Thymus (tissue), 14 donors: ENCODE measurements at places on chromosomes 16 and 17. TPM values are rescaled to one million over a fixed set of nuclear protein-coding genes. Genes with fewer than 3 reads are reported as not detected.

- no peak for DNase-seq
Measured at GRCh38 chr17:80729761-80730160, 185.1 kb downstream of the RPTOR start.

DNA sequence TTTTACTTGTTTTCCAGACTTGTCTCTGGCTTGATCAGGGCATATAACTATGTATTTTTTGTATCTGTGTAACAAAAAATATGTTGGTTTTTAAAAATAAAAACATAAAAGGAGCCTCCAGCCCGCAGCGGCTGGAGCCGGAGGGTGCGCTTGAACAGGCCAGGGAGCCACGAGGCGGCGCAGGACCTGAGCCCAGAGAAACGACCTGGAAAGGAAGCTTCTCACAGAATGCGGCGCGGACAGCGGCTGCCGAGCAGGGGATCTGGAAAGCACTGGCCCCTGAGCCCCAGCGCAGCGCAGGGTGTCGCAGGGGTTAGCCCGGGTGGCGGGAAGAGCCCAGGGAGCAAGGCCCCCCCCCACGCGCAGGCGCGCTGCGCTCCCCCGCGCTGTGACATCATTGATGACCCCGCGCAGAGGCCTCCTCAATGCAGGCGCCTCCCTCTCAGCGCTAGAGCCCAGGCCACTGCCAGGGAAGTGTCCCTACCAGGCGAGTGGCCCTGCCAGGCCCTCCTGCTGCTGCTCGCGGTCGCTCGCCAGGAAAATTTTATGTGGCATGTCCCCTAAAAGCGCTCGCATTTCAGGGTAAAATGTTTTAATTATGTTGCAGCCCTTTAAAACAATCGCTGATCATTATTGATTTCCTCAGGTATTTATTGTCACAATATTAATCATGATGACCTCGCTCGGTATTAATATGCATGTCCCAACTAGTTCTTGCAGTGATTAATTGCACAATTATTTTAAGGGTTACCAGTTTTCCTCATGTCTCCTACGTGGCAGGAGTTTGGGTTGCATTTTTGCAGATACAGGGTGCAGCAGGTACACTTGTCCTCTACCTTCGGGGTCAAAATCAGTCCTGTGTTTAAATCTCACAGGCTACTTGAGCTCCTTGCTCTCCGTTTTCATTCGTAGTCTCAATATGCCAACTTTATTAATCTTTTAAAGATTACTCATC is 134.2 kb downstream of the USP22 start:
- DNase-seq: peak; percentile 79

DNA sequence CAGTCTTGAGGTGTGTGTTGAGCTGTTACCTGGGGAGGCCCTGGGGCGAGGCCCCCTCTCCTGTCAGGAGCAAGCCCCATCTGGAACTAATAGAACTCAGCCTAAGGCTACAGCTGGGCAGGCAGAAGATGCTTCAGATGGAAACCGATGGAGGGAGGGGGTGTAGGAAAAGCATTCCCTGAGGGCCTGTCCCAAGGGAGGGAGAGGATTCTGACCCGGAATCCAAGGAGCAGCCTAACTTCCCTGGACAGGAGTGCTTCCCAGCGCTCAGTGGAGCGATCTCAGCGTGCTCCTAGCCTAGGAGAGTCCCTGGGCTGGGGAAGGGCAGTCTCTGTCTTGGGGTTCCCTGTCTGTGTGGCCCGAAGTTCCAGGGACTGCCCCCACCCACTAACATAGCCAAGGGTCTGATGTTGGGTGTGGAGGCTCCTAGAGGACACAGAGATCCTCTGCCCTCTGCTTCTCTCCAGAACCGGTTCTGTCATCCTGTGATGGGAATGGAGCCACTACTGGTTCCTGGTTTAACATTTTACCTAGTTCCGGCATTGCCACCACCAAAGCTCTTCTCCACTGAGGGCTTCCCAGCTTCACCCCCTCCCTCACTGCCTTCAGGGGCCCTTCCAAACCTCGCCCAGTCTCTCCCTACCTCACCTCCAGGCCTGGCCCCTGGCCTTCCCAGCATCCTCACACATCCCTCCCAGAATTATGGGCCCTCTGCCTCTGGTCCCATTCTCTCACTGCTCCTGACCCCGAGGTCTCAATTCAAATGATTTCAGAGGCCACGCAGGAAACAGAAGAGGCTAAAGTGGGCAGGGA is 58.7 kb downstream of the RTN4RL1 start:
- DNase-seq: no peak

DNA sequence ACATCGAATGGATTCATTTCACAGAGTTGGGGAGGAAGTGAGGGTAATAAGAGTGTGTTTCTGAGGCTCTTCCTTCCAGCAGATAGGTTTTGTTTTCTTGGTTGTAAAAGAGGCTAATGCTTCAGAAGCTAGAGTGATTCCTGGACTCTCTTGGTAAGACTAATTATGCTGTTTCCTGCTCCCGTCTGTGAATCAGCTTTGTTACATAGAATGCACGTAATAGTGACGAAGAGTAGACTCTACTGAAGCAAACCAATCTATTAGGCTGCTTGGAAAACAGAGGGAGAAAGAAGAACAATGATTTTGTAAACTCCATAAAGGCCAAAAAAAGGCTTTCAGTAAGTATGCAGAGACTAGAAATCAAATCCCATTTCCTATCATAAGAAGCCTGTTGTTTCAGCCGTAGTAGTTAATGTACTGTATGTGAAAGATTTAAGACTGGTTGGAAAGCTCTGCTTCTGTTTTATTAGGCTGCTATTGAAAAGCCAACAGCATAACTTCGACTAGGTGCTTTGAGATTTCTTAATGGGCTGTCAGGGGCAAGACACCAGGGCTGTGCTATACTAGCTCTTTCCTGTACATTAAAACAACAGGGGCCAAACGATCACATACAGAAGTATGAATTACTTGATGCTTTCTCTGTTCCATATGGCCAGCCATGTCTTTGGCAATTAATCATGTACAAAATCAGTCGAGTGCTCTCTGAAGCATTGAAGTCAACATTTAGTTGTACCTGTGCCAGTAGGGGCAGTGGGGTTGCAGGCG is 219.0 kb downstream of the FTO start:
- no peak for DNase-seq

DNA sequence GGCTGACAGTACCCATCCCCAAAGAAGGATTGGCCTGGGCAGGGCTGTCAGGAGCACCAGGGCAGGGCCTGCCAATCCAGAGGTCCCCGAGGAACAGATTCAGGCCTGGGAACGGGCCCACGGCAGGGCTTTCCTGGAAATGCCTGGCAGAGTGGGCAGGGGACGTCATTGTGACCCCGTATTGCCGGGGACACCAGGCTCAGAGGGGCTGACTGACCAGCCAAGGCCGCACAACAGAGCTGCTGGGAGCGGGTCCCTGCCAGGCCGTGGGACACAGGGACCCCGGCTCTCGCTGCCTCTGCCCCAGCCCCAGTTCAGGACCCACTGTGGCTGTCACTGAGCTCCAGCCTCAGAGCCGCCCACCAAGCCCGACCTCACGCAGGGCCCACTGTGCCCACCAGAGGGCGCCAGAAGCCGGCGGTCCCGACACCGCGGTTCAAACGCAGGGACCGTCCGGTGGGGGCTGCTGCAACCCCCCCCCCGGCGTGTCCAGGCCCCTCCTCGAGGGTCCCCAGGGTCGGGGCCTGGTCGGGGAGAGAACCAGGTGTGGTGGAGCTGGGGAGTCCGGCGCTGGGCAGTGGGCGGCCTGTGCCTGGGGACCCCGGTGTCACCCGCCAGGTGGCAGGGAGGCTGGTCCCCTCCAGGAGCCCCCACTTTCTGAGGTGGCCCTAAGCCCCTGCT is 15.2 kb upstream of the SSTR5 start:
- DNase-seq: no peak

- no peak for DNase-seq
Measured at GRCh38 chr17:32136856-32137255, 5.4 kb upstream of the RHOT1 start.

GRCh38 chr16:51523400-51523799 is 372.3 kb upstream of the SALL1 start:
- no peak for DNase-seq

GRCh38 chr16:85908889-85909589 is 10.1 kb downstream of the IRF8 start:
- no peak for DNase-seq

GRCh38 chr17:4523946-4524345 is 25.3 kb downstream of the SPNS2 start:
- DNase-seq: no peak

DNA sequence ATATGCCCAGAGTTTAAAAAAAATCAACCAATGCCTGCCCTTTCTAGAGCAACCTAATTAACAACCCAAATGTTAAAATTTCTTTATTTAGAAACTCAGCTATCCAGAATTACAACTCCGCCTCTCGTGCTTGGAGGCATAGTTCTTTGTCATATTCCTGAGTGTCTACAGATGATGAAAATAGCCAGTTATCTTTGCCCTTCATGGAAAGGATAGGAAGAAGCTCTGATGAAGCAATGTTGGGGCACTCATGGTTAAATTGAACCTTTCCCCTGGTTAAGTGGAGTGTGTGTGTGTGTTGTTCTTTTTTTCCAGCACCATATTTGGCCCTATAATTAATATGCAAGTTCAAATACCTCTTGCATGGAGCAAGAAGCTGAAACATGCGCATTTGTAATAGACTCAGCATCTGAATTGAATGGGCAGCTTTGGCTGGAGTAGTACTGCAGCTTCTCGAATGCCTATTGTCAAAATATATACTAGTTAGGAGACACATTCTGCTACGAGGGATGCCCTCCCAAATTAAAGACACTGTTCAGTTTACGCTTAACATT is 506.2 kb downstream of the WWOX start:
- no peak for DNase-seq

GRCh38 chr17:35969558-35970380 is 11.5 kb downstream of the CCL16 start:
- peak; percentile 47 for DNase-seq

DNA sequence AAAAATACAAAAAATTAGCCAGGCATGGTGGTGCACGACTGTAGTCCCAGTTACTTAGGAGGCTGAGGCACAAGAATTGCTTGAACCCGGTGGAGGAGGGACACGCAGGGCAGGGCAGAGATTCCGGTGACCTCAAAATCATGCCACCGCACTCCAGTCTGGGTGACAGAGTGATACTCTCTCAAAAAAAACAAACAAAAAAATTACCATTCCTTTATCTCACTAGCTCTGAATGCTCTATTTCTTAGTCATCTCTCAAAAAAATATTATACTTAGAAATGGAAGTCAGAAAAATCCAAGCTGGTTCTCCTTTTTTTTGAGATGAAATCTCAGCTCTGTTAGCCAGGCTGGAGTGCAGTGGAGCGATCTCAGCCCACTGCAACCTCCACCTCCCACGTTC is 40.8 kb downstream of the SPOP start:
- DNase-seq: no peak

GRCh38 chr16:87550495-87550961 is 51.8 kb upstream of the JPH3 start:
- peak; percentile 6 for DNase-seq

GRCh38 chr16:78919852-78920251 is 680.7 kb downstream of the MAF start:
- no peak for DNase-seq

BHLHA9 gene
- total RNA-seq: not detected

ALOX12 gene
- under 0.01 TPM for total RNA-seq

HLF gene
- 0.57 TPM for total RNA-seq
